T-helper 9 cell (primary cell): ENCODE measurements at places on chromosomes 4 and X.

DNA sequence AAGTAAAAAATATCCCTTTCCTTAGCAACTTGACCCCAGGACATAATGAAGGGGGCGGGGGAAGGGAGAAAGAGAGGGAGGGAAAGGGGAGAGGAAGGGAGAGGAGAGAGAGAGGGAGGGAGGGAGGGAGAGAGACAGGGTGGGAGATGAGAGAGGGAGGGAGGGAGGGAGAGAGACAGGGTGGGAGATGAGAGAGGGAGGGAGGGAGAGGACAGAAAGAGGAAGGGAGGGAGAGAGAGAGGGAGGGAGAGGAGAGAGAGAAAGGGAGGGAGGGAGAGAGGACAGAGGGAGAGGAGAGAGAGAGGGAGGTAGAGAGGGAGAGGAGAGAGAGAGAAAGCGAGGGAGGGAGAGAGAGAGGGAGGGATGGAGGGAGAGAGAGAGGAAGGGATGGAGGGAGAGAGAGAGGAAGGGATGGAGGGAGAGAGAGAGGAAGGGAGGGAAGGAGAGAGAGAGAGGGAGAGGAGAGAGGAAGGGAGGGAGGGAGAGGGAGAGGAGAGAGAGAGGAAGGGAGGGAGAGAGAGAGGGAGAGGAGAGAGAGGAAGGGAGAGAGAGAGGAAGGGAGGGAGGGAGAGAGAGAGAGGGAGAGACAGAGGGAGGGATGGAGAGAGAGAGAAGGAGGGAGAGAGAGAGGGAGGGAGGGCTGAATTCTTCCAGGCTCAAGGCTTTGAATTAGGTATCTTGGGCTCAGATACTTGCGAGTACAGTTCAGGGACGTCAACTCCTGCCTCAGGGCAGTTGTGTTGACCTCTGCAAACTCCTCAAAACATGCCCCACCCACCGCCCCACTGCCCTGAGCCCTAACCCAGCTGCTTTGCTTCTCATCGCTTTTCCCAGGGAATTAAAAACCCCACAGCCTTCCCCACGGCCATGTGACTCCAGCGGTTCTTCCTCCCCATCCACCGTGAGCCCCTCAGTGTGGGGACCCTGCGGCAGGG, 40.0 kb upstream of the ADRA2C start:
- no peak for DNase-seq

GRCh38 chr4:13285336-13285735, 198.8 kb downstream of the RAB28 start:
- no peak for DNase-seq

DNA sequence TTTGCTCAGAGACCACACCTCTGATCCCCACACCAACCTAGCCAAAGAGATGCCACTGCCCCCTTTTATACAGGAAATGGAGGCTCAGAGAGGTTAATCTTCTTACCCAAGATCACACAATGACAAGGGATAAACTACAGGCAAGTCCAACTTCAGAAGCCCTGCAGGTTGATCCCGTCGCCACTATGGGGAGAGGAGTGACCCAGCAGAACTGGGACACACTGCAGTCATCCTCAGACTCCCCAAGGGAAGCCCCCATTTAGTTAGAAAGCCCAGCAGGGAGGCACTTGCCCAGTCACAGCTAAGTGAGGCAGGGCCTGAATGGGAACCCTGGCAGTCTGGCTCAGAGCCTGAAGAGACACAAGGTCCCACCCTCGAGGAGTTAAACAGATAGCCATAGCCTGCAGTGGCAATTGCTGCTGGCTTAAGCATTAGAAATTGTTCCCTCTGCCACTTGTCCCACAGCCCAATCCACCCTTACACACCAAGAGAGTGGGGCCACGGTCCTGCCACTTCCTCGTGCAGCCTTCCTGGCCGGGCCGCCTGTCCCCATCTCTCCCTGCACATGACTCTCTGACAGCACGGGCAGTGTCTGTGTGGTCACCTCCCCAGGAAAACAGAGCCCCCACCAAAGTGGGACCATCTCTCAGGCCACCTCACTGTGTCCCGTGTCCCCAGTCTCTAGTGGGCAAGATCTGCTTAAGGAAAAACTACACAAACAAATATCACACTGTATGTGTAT, 2.7 kb downstream of the JAKMIP1 start:
- DNase-seq, result no peak

- no peak for DNase-seq
Observed at GRCh38 chr4:83771113-83771705, 235.3 kb downstream of the GPAT3 start.

DNA sequence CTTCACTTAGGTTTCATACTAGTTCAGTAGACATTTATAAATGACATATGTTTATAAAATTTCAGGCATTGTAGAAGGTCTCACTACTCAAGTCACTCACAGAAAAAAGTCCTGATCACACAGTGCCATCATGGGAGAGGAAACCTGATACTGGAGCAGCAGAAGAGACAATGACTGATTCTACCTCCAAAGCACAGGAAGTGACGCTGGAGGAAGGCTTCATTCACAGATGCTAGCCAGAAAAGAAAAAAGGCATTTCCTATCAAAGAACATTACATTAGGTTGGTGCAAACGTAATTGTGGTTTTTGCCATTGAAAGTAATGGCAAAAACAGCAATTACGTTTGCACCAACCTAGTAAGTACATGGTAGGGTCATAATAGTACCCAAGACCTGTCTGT, 79.5 kb downstream of the RASGEF1B start:
- DNase-seq, result no peak
